ENCODE measurements at places on chromosomes 3 and 15.

- DNase-seq = no peak
Observed at GRCh38 chr3:143421556-143421955, 302.0 kb downstream of the CHST2 start.

GRCh38 chr3:197787412-197787811 lies 3.6 kb upstream of the LRCH3 start:
- DNase-seq = no peak

DNA sequence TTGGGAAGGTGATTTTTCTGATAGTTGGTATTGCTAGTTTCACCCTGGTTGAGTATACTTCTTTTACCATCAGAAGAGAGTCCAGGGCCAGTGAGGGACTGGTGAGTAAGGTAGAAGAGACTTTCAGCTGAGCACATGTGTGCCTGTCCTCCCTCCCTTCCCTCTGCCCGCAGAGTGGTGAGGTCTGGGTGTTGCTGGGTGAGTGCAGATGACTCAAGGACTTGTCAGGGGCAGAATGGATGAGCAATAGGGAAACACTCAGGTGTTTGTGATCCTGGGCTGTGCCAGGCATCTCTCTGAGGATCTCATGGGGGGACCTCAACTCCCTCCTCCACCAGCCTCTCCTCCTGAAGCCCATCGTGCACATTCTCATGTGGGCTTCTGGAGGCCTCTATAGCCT lies 76.0 kb upstream of the GSK3B start:
- no peak for DNase-seq

- DNase-seq = no peak
Observed at GRCh38 chr3:42654331-42655201, 1.1 kb downstream of the ZBTB47 start.
